ENCODE measurements at places on chromosomes 1 and 21.

- no peak for DNase-seq
Measured at GRCh38 chr1:231522931-231523642, 5.4 kb upstream of the TSNAX start.

GRCh38 chr1:154867064-154867825 is 2.8 kb downstream of the KCNN3 start:
- DNase-seq = no peak

GRCh38 chr1:235513495-235514366 is 9.5 kb upstream of the B3GALNT2 start:
- no peak for DNase-seq

DNA sequence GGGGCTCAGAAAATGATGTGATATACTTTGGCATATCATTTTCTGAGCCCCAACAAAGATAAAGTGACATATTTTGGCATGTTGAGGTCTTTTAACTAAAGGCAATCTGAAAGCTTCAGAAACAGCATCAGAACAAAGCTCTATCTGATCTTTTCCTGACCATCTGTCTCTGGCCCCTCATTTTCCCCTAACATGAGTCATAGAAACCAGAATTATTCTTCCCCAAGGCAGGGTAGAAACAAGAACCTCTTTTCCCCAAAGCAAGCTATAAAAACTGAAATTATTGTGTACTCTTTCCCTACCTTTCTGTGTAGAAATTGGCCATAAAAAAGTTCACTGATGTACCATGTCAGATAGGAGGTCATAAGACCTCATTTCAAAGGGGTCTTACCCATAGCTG is 48.7 kb upstream of the PLA2G4A start:
- DNase-seq = no peak
